ENCODE measurements at places on chromosomes 11 and 22.

- no peak for DNase-seq
These were observed 107.3 kb upstream of the BDNF start for GRCh38 chr11:27807596-27807995.

GRCh38 chr11:3609416-3610265, 32.2 kb downstream of the ART5 start:
- DNase-seq, result no peak

DNA sequence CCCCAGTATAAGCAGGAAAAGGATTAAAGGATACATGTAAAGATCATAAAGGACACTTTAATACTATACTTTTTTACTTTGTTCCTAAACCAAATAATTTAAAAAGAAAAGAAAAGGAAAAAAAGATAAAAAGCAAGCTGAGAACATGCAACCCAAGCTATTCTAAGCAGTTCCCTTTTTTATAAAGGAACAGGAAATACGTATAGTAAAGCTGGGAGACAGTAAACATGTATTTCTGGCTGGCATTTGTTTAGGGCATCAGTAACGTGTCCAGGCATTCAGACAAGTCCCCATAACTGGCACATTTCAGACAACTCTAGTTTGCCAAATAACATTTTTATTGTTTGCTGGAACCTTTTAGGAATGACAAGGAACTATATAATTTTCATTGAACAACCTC, 24.9 kb downstream of the BCO2 start:
- DNase-seq, result no peak

- DNase-seq, result no peak
These were observed 643.1 kb downstream of the KCNA4 start for GRCh38 chr11:29373725-29374124.

DNA sequence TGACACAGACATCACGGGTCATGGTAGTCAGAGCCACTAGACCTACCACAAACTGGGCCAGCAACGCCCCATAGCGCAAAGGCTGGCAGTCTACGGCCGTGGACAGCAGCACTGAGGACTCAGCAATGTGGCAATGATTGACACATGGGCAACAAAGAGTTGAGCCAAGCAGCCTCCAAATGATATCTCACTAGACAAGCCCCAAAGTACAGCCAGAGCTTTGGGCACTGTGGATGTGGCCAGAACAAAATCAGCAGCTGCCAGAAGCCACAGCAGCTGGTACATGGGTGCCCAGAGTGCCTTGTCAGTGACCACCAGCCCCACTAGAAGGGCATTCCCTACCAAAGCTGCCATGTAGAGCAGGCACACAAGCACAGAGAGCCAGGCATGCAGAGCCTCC, 11.2 kb upstream of the UBQLNL start:
- DNase-seq, result no peak

DNA sequence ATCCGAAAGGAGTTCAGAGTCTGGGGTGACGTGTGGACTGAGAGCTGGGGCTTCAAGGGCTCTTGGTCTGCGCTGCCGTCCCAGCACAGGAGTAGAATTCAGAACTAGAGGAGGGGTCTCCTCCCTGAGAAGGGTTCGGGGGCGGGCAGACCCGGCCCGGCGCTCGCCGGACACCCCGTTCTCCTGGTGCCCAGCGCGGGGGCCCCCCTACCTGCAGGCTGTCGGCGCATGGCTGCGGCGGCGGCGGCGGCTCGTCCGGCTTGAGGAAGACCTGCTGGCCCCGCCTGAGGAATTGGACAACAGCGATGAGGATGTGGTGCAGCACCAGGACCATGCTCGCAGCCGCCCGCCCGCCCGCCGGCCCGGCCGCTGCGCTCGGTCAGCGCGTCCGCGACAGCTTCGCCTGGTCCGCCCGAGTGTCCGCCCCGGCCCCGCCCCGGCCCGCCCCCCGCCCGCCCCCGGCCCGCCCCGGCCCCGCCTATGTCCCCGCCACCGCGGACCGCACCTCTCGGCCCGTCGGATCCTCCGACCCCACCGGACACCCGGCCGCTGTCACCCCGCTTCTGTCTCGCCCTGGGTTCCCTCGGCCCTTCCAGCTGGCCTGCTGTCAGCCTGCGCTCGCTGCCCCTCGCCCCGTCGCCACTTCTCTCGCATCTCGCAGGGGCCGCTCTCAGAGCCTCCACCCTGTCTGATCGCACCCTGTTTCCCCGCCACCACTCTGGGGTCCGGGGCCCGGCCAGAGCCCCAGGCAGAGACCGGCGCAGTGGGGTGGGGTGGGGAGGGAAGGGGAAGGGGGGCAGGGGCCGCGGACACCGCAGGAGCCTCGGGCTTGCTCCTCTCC, 32.0 kb downstream of the PDE2A start:
- no peak for DNase-seq

DNA sequence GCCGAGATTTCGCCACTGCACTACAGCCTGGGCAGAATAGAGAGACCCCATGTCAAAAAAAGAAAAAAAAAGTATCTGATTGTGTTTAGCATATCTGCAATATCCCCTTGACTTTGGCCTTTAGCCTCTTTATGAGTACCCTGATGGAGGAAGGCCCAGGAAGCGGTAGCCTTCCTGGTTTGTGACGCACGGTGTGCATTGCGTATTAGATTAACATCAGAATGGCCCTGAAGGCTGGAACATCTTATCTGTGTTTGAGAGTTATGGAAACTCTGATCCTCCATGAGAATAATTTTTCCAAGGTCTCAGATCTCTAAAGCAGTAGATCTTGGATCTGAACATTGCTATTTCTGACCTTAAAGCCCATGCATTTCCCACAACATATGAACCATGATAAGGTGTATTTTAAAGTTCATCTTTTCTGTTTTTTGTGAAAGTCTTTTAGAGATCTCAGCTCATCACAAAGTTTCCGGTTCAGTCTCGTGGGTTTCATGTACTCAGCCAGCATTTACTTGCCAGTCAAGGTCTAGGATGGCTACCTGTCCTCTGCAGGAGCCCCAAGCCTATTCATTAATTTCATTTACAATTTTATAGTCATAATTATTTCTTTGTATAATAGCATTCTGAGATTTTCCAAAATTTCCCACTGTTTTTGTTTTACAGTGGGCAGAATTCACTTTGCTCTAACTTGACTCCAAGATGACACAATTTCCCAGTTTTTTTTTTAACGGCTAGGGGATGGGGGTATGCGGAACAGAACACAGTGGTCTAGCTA, 605 bp upstream of the FDX1 start:
- DNase-seq, result no peak

- no peak for DNase-seq
These were observed 104.7 kb upstream of the CLMP start for GRCh38 chr11:123299721-123300120.

GRCh38 chr22:22959147-22959827, 71.7 kb downstream of the IGLL5 start:
- DNase-seq, result peak; percentile 65

DNA sequence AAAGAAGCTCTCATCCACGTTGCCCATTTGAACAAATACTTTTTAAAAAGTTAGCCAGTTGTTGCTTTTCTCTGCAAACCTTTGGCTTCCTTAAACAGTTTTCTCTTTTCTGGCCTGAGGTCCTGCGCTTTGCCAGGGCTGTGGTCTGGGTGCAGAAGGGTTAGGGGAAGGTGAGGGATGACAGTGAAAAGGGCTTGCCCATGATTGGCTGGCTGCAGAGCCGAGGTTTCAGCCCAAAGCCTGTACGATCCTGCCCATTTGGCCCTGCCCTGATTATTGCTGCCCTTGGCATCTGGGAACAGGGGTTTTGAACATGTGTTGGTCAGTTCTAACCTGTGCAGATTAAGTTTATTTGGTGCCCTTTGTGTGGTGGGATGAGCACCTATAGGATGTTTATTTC, 1.5 kb downstream of the INCENP start:
- no peak for DNase-seq

- DNase-seq, result no peak
These were observed 18.4 kb downstream of the DEUP1 start for GRCh38 chr11:93348930-93349329.

DNA sequence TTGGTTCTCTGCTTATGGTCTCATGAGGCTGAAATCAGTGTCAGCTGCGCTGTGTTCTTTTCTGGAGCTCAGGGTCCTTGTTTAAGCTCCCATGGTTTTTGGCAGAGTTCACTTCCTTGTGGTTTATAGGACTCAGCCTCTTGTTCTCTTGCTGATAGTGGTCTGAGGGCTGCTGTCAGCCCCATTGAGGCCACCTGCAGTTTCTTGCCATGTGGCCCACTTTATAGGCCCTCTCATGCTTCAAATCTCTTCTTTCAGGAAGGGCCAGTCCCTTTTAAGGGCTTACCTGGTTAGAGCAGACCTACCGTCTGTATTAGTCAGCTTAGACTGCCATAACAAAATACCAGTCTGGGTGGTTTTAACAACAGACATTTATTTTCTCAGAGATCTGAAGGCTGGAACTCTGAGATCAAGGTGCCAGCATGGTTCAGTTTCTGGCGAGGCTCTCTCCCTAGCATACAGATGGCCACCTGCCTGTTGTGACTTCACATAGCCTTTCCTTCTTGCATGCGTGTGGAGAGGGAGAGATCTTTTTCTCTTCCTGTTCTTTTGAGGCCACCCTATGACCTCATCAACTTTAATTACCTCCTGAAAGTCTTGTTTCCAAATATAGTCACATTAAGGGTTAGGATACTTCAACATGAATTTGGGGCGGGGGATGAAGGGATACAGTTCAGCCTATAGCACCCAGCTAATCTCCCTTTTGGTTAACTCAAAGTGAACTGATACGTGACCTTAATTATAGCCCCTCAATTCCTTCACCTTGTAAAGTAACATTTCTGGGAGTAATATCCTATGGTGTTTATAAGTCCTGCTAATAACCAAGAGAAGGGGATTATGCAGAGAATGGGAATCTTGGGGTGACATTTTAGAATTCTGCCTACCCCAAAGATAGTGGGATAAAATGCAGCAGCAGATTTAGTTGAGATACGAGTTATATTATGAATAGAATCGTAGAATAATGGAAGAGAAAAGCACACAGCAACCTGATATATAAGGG, 131.8 kb downstream of the UVRAG start:
- DNase-seq, result no peak

DNA sequence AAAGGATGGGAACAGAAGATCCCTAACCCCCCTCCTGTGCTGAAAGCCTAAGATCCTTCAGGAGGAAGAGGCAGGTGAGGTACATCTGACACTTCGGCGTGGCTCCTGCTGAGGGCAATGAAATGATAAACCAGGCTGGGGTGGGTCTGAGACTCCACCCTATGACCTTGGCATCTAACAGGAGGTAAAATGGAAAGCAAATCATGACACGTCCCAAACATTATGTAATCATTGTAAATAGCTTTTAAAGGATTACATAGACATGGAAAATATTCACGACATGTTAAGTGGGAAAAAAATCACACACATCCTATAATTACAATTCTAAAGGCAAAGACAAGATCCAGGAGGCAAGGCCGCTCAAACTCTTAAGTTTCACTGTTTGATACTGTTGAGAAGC, 70.5 kb downstream of the LINC01488 start:
- no peak for DNase-seq

- DNase-seq, result no peak
These were observed 6.1 kb downstream of the PI4KA start for GRCh38 chr22:20852503-20852902.

GRCh38 chr22:23255506-23256170, 75.3 kb downstream of the BCR start:
- DNase-seq, result no peak

GRCh38 chr11:57116654-57117053, 65.1 kb upstream of the LRRC55 start:
- DNase-seq, result no peak

GRCh38 chr11:57432714-57433163, 5.8 kb upstream of the SLC43A3 start:
- DNase-seq, result no peak

GRCh38 chr22:17638182-17638431, 450 bp upstream of the BCL2L13 start:
- no peak for DNase-seq

GRCh38 chr11:2327032-2327431, 25.2 kb downstream of the TSPAN32 start:
- no peak for DNase-seq

DNA sequence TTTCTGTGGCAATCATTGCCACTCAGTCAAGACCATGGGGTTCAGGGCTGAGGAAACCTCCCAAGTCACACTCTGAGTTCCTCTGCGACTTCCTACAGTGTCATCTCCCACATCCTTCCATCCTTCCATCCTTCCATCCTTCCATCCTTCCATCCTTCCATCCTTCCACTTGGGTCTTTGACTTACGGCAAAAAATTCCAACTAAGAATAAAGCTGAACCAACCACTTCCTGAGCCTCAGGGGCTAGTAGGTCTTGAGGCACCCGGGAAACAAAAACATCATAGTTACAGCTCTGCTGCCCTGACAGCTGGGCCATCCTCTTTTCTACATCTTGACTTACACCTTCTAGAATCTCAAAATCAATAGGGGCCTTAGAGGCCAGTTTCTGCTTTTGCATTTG, 32.1 kb downstream of the EHF start:
- DNase-seq, result no peak

DNA sequence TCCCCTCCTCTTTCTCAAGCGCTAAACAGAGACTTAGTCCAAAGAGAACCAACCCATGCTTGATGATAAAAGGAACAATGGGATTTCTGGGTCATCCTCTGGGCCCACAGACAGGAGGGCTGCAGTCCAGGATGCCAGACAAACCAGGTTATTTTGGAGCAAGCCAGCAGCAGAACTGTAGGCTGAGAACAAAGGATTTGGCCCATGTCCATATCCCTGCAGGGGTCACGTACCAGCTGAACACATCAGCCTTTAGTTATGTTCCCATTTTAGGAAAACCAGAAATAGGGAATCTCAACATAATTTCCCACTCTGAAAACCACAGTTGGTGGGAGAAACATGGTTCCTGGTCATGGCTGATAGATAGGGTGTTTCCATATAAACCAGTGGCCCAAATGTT, 533.6 kb upstream of the CADM1 start:
- DNase-seq, result no peak

- no peak for DNase-seq
These were observed 281.7 kb upstream of the MTNR1B start for GRCh38 chr11:92687724-92688123.

DNA sequence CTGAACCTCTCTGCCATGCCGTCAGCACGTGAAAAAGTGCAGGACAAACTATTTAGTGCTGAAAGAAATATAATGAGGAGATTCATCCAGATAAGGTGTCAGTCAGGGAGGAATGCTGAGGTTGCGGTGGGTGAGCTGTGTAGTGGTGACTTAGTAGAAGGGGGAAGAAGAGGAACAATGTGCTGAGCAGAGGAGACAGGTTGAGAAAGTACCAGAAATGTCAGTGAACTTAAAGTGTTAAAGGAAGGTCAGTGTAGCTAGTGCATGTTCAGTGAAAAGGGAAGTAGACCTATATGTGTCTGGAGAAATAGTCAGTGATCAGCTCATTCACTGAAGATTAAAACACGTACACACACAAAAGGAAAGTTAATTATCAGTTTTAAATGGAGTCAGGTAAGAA, 237.6 kb upstream of the CCDC179 start:
- DNase-seq, result no peak

DNA sequence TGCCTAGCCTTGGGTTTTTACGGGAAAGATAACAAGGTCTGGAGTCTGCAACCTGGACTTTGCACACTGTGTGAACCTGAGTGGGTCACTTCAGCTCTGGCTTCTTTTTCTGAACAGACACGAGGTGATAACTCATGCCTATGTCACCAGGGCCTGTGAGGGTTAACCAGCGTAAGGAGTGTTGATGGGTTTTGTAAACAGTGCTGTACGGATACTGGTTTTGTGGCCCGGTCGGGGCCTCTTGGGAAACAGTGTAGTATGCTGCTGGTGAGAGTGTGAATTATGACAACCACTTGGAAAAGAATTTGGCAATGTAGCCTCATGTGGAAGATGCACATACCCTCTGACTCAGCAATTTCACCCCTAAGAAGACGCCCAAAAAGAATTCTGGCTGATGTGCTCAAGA, 266.8 kb downstream of the MN1 start:
- DNase-seq, result no peak

GRCh38 chr11:112871909-112872500, 89.2 kb upstream of the NCAM1 start:
- DNase-seq, result no peak

Measured in activated CD4-positive, alpha-beta T cell treated with anti-CD3 and anti-CD28 coated beads, Interleukin-2, amount 50 U/mL, for 4 hours (primary cell).